ENCODE measurements at places on chromosomes 6 and 20.
A peak's percentile ranks its signal among the peaks of the same experiment; 100 is the strongest.

DNA sequence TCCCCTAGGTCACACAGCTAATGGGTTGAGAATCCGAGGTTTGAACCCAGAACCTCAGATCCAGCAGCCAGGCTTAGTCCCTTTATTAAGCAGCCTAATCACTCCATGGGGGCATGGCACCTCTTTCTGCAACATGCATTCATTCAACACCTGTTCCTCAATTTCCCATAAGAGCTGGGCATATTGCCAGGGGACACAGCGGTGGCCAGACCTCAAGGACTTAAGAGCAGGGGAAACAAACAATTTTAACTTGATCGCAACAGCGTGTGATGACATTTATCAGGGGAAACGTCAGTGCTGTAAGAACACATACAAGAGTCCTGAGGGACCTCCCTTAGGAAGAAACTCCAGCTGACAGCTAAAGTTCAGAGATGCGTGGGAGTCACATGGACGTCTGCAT lies 267.4 kb upstream of the CDH4 start:
- no peak for DNase-seq

GRCh38 chr20:58705208-58705926 lies 12.8 kb downstream of the NPEPL1 start:
- DNase-seq, result no peak

- no peak for DNase-seq
Measured at GRCh38 chr6:30743099-30744053, 889 bp upstream of the FLOT1 start.

GRCh38 chr20:37808233-37809070 lies 94.5 kb upstream of the VSTM2L start:
- DNase-seq, result no peak

- DNase-seq, result no peak
Measured at GRCh38 chr20:51366155-51366886, 176.2 kb downstream of the NFATC2 start.

DNA sequence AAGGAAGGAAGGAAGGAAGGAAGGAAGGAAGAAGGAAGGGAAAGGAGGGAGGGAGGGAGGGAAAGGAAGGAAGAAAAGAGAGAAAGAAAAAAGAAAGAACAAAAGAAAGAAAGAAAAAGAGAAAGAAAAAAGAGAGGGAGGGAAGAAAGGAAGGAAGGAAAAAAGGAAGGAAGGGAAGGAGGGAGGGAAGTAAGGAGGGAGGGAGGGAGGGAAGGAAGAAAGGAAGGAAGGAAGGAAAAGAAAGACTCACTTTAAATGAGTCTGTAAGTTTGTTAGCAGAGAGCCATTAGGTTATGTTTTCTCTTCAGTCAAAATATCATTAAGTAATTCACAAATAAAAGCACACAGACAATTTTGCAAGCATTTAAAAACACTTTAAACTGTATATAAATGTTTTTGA lies 44.0 kb upstream of the SASH1 start:
- DNase-seq, result no peak

GRCh38 chr20:2713285-2713684 lies 20.7 kb downstream of the EBF4 start:
- no peak for DNase-seq

DNA sequence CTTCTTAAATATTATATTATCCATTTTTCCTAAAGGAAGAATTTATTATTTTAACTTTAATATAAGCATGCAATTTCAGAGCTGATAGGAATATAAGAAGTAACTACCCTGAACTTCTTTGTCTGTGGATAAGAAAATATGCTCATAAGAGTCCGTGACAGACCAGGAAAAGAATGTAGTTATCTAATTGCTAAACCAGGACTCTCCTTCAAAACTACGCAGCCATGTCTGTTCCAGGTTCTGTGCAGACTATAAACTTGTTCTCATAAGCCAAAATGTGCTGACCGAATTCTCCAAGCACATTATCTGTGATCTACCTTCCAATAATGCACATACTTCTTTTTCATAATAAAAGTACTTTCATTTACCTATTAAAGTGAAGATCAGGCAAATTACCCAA lies 116.5 kb downstream of the TRDN start:
- DNase-seq, result no peak

DNA sequence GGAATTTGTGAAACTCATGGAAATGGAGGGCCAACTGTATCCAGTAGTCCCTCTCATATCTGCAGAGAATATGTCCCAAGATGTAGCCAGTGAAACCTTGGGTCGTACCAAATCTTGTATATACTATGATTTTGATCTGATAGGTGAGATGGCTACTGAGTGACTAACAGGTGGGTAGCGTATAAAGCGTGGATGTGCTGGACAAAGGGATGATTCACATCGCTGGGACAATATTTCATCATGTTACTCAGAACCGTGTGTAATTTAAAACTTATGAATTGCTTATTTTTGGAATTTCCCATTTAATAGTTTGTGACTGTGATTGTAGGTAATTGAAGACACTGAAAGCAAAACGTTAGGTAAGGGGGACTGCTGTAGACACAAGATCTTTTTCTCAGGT lies 144.1 kb downstream of the SMAP1 start:
- no peak for DNase-seq

DNA sequence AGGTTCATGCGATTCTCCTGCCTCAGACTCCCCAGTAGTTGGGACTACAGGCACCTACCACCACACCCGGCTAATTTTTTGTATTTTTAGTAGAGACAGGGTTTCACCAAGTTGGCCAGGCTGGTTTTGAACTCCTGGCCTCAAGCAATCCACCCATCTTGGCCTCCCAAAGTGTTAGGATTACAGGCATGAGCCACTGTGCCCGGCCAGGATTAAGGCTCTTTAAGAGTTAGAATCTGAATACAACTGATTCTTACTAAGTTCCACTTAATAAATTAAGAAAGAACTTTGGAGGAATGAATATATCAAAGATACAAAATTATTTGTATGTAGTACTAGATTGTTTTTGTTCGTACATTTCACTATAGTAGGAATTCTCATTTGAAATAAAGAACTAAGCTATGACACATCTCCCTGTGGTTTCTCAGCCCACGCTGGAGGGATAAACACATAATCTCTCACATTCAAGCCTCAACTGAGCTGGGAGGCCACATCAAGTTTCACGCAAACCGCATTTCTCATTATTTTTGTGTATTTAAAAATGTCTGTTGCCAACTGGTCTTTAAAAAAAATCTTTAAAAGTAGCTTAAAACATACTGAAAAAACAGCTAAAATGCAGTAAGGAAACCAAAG lies 34.2 kb downstream of the DTNBP1 start:
- DNase-seq, result no peak

GRCh38 chr20:29741894-29742698 lies 1515.4 kb upstream of the DEFB115 start:
- DNase-seq, result no peak

GRCh38 chr6:122676146-122676545 lies 65.9 kb downstream of the PKIB start:
- DNase-seq, result no peak

- no peak for DNase-seq
Measured at GRCh38 chr6:116217069-116217468, 36.8 kb downstream of the TSPYL4 start.

DNA sequence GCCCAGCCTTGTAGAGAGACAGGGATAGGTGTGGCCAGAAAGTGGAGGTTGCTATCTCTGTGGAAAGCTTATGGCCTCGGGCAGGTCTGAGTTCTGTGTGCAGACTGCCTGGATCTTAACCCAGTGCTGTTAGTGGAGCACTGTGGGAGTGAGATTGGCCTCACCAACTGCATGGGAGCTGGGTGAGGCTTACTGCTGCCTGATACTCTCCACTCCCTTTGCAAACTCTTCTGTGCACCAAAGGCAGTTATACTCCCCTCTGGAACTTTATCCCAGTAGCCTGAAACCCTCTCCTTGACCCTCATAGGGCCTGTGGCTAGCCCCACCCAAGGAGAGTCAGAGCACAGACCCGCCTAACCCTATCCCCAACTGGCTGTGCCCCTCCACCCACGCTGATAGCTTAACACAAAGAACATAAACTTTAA lies 41.4 kb upstream of the PKIB start:
- no peak for DNase-seq

DNA sequence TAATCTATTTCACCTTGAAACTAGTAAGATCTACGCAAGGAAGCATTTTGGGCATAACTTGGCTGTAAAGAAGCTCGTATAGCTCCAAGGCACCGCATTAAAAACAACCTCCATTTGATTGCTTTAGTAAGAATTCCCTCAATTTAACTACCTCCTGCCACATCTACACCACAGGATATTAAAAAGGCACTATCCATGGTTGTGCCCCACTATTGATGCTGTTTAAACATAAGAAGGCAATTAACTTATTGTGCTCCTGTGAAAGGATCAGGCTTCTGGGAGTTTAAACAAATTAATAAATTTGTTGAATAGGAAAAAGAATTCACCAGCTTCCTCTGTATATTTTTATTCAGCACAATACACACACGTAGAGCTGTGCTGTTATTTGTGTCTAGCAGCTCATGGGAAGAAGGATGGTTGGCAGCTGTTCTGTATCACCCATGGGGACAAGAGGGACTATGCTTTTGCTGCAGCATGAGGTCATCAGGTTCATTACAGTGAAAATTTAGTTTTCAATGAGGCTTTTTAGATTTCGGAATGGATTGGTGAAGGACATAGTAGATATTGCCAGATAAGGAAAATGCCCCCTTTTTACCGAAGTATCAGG lies 513.3 kb downstream of the HAO1 start:
- peak; percentile 5 for DNase-seq

Data from renal cortex interstitium (tissue), 15 donors.